ENCODE measurements at places on chromosomes 7 and 10.

- DNase-seq, result no peak
Observed at GRCh38 chr10:99329554-99330346, 594 bp downstream of the CNNM1 start.

- no peak for DNase-seq
Observed at GRCh38 chr10:87862679-87863052, 667 bp downstream of the KLLN start.

- no peak for DNase-seq
Observed at GRCh38 chr7:120838281-120838682, 19.7 kb downstream of the TSPAN12 start.

GRCh38 chr7:142800699-142801260, 30.0 kb downstream of the PRSS2 start:
- no peak for DNase-seq

DNA sequence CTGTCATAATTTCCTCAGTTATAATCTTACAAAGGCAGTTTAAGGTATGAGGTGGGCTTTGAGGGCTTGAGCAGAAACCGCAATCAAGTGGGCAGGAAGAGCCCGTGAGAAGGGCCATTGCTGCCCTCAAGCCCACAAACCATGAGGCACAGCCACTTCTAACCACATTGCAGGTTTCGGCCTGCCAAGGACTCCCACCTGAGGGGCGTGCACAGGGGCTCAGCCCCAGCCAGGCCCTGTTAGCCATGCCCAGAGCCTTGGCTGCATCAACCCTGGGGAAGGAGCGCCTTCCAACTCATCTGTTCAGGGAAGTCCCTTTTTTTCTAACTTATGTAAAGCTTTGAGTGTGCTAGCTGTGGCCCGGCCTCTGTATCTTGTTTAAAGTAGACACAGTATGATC, 5.9 kb upstream of the FFAR4 start:
- DNase-seq, result no peak

DNA sequence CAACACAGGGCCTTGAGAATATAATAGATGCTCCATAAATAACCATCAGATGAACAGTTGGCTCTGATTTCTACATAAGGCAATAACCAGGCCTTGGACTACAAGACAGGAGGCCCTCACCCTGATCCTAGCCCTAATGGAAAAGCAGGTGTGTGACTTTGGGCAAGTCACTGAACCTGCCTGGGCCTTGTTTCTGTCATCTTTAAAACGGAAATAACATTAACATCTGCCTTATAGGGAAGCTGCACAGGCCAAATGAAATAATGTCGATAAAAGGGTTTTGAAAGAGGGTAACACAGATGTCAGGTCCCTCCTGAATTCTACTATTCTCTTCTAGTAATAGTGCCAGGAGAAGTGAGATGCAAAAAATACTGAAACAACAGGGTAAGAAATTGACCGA, 20.7 kb downstream of the PIK3AP1 start:
- no peak for DNase-seq

DNA sequence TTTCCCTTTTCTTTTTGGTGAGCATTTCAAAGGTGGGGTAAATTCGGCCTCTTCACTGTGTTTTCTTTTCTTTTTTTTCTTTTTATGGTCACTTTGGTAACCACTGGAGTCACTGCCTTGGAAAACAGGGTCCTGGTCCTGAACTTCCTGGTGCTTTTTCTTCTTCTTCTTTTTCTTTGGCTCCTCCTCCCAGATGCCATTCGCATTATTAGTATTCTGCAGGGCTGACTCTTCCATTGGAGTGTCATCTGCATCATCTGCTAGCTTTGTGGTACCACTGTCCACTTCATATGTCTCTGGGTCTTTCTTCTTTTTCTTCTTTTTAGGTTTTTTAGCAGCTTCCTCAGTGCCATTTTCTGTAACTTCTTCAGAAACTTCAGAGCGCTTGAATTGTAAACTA, 10.5 kb downstream of the POLR1F start:
- no peak for DNase-seq

- DNase-seq, result peak; percentile 64
Observed at GRCh38 chr7:5177060-5177459, 13.0 kb upstream of the WIPI2 start.

DNA sequence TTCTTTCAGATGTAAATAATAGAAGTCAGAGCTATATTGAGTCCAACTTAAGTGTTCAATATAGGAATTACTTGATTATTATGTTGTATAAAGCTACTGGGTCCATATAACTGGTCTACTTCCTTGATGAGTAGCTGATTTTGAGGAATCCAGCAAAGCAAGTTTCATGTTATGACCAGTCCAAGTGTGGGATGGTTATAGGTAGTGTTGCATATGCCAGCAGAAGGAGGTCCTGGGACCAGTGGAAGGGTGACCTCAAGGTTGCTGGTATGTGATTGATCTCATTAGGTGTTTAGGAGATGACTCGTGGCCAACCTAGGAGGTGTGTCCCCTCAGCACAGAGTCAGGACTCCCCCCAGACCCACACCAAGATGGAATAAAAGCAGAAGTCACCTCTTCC, 551.5 kb downstream of the KCNMA1 start:
- no peak for DNase-seq

DNA sequence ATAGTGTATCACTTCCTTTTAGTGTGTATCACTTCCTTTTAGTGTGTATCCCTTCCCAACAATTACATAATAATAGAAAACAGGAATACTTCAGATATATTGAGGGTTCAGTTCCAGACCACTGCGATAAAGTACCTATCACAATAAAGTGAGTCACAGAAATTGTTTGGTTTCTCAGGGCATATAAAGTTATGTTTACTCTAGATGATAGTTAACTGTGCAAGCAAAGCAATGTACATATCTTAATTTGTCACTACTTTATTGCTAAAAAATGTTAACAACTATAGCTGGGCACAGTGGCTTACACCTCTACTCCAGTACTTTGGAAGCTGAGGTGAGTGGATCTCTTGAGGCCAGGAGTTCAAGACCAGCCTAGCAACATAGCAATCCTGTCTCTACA, 938.4 kb downstream of the CCSER2 start:
- no peak for DNase-seq

DNA sequence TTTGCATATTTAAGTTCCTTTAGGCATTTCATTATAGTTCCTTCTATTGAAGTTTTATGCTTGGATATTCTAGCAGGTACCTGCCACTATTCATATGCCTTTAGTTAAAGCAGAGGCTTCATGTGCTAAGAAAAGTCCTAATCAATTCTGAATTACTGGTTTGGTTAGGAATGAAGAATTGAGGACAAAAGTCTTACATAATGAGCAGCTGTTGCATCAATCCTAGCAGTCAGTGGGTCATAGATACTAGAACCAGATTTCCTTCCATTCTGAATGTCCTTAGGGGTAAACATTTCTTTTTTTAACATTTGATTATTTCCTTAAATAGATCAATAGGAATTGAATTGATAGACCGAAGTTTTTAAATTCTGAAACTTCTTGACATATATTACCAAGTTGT, 59.2 kb downstream of the CDK13 start:
- DNase-seq, result no peak

DNA sequence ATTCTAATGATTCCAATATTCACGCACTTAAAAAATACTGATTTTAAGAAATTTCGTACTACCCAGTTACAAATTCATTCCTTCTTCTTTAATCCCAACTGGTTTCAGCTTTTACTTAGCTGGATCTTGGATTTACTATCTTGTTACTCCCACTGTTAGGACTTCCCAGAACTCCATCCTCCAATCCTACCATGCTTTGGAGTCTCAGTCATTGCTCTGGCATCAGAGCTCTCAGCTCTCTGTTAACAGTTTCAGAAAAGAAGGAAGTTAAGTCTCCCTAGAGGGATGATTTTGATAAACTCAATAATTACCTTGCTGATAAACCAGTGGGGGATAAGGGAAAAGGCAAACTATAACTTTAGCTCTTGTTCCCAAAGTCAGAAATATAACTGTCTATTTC, 9.5 kb downstream of the PPA1 start:
- no peak for DNase-seq

- no peak for DNase-seq
Observed at GRCh38 chr10:60883187-60883586, 60.8 kb downstream of the RHOBTB1 start.

DNA sequence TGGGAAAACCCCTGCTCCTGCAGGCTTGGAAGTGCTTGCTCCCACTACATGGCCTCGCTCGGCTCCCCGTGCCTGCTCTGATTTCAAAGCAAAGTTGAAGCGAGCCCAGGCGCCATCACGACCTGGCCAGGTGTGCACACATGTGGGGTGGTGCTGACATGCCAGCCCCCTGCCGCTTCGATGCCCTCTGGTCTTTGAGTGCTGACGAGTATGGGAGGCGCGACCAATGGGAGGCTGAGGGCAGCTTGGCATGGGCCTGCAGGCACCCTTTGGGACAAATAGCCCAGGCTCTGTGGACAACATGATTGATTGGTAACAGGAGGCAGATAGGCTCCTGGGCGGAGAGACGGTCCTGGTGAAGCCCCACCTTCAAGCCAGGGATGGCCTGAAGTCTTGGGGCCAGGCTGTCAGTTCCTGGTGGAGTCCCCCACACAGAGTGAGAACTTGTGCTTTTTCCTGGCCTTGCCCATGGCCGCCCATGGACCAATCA, 252.4 kb upstream of the SEMA3A start:
- no peak for DNase-seq

- no peak for DNase-seq
Observed at GRCh38 chr10:121332353-121332752, 265.9 kb downstream of the FGFR2 start.

- DNase-seq, result no peak
Observed at GRCh38 chr7:78222001-78222751, 423.6 kb downstream of the PHTF2 start.

DNA sequence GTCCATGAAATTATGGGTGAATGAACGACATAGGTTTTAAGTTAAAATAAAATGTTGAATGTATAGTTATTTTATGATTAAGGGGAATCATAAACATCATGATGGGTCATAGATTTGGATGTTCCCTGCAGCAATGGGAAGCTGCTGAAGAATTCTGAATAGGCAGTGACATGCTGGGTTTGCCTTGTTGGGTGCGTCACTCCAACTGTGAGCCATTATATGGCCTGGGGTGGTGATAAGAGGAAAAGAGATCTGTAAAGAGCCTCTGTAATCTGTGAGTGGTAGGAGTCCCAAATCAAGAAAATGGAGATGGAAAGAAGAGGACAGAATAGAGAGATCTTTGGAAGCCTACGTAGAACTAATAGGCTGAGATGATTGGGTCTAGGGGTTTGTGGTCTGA, 58.1 kb upstream of the GPR26 start:
- no peak for DNase-seq

DNA sequence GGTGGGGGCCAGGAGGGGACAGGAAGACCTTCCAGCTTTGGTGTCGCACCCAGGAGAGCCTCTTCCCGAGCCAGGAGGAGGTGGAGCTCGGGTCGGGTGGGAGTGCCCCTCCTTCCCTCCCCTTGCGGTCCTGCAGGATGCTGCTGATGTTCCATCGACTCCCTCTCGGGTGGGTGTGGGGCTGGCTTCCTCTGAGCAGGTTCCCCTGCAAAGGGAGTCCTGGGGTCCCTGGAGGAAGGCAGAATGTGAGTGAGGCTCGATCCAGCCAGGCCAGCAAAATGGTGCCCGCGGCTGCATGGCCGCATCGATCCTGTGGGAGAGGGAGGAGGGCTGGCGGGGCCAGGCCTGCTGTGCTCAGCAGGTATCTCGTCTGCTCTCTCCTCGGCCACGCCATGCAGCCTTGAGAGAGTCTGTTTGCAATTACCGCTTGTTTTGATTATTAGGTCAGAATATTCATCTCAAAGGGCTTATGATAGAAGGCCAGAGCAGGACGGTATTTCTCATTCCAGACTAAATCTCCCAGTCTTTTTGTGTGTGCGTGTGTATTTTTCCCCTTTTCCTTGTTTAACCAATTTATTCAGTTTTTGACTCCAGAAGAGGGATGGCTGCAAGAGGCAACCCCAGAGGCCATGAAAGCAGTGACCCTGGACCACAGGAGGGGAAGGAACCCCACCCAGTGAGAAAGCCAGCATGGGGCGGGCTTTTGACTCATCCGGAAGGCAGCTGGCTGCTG, 137.3 kb upstream of the ZMIZ1 start:
- peak; percentile 85 for DNase-seq

DNA sequence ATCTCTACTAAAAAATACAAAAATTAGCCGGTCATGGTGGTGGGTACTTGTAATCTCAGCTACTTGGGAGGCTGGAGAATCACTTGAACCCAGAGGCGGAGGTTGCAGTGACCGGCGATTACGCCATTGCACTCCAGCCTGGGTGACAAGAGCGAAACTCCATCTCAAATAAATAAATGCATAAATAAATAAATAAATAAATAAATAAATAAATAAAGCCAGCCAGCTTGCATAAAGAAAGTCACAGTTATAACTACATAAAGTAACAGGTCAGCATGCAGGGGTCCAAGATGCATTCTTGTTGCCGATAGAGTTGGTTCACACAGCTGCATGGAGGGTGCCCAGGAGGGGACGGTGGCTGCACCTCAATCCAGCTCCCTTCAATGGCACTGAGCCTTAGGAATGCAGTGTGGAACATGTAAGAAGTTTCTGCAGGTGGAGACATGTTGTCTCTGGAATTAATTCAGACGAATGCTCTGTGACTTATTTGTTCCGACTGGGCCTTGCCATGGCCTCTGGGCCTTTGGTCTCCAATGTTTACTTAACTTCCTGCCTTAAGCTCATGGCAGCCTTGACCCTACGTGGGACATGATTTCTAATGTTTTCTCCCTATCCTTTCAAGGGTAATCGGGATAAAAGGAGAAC, 159.6 kb upstream of the PRKCQ start:
- DNase-seq, result no peak

DNA sequence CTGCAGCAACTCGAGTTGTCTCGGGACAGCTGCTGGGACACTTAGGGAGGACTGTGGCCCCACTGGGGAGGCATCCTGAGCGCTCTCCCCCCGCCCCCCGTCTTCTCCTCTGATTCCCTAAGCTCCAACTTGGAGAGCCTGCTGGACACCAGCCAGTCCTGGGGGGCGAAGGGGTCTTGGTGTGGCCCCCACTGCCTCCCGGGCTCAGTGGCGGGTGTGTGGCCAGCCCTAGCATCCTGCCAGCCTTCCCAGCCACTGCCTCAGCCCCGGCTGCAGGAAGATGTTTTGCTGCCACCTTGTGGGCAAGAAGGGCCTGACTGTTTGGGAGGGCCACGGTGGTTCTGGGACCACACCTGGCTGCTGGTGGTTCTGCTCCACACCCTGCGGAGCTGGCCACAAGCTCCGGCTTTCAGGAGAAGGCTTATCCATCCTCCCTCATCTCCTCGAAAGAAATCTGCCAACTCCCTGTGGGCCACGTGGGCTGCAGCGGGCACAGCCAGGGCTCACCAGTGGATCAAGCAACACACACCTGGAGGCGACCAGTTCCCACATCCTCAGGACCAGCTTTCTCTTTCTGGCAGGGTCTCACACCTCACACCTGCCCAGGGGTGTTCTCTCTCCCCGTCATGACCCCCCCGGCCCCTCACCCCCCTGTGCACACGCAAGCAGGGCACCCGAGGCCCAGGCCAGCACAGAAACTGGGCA, 24.8 kb downstream of the AGAP3 start:
- no peak for DNase-seq

- no peak for DNase-seq
Observed at GRCh38 chr10:44922021-44922420, 10.9 kb downstream of the TMEM72 start.

- no peak for DNase-seq
Observed at GRCh38 chr10:77686096-77686495, 48.5 kb upstream of the KCNMA1 start.

Measured in astrocyte of the cerebellum (primary cell).